ENCODE measurements at places on chromosomes 12 and 14.

DNA sequence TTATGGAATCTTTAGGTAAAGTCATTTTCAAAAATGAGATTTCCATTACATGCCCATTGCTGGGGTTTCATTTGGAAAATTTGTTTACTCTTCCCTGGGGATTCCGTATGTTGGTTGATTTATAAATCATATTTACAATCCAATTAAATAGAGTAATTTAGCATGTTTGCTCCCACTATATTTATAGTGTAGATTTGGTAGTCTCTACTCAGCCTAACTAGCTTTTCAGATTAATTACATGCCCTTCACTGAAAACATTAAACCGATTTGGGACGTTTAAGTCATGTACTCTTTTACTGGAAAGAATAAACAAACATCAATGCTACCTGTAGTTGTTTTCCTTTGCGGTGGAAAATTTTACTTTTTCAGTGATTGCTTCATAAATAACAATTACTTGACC lies 10.4 kb downstream of the PAX9 start:
- no peak for DNase-seq

DNA sequence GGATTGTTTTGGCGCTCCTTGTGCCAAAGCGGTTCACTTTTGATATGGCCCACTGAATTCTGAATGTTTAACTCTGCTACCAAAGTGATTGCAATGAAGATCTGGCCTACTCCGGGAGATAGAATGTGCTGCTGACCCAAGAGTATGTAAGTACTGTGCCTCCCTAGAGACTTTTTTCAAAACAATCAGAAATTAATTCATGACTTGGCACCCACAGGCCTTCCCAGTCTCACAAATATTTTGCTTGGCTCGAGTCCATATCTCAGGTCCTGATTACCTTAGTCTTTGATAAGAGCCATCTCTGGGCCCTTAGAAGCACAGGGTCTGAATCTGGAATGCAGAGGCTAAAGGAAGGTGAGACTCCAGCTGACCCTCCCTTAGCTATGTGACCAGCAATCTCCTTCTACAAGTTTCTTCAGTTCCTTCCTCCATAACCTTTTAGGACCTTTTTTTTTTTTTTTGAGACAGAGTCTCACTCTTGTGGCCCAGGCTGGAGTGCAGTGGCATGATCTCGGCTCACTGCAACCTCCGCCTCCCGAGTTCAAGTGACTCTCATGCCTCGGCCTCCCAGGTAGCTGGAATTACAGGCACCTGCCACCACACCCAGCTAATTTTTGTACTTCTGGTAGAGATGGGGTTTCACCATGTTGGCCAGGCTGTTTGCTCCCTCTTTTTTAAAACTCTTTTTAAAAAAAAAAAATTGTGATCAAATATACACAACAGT lies 49.5 kb upstream of the METAP2 start:
- DNase-seq, result no peak

DNA sequence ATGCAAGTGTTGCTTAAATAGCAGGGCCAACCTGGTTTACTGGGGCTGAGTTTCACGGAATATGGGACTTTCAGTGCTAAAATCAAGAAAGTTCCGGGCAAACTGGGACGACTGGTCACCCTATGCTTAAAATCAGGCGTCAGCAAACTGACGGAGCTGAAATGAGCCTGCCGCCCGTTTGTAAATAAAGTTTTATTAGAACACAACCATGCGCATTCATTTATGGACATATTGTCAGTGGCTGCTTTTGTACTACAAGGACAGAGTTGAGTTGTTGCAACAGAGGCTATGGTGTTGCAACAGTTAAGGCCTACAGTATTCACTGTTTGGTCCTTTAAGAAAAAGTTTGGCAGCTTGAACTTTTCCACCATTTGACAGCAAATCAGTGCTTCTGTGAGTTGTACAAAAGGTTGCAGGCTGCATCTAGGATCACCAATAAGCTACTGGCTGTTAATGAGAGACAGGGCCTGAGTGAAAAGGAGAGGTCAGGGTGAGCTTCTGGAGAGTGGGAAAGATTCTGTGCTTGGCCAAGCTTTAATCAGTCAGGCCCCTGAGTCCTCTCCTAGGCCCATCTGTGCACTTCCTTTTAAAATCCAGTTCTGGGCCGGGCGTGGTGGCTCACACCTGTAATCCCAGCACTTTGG lies 13.3 kb downstream of the SELPLG start:
- DNase-seq, result peak; percentile 79

DNA sequence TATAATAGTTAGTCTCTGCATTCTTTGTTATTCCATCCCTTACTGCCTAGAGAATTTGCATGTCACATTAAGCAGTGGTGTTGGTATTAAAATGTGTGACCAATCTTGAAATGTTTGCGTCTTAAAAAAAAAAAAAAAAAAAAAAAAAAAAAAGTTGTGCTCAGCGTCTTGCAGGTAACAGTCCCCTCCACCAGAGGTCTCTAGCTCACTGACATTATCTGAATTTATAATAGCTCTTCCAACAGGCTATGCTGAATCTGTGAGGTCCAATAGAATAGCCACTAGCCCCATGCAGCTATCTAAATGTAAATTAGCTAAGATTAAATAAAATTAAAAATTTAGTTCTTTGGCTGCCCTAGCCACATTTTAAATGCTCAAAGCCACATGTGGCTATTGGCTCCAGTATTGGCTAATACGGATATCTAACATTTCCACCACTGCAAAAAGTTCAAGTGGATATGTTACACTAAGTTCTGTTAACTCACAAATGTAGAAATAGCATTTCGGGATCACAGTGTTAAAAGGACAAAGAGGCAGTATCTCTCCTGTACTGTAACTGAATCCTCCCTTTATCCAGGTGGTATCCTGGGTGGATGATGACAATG lies 28.7 kb downstream of the NKX2-8 start:
- peak; percentile 29 for DNase-seq

DNA sequence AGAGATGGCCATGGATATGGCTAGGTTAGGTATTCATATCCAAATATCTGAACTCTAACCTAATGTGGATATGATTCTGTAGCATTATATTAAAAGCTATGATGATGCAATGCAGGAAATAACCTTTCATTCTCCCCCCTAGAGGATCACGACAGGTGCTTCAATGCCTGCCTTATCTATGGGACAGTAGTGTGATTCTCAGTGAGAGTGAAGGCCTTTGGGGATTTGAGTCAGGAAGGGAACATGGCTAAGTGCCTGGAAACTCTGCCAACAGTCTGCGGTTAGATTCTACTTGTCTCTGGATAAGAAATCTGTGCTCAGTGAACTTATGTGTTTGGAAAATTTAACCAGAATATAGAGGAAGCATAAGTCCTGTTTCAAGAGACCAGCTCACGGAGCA lies 81.8 kb downstream of the SLC38A1 start:
- no peak for DNase-seq

- DNase-seq, result peak; percentile 86
Observed at GRCh38 chr14:61051051-61051450, 70.0 kb downstream of the SLC38A6 start.

- DNase-seq, result no peak
Observed at GRCh38 chr12:64633011-64633939, 23.0 kb downstream of the RASSF3 start.
